ENCODE measurements at places on chromosomes 5 and 9.

- no peak for DNase-seq
These were observed 157.5 kb upstream of the IER5L start for GRCh38 chr9:129335464-129336129.

- DNase-seq, result no peak
These were observed 50.4 kb upstream of the STXBP1 start for GRCh38 chr9:127561491-127562278.

- no peak for DNase-seq
These were observed 30.0 kb upstream of the IL6ST start for GRCh38 chr5:56024810-56025150.

- peak; percentile 71 for DNase-seq
These were observed 208.4 kb downstream of the MEF2C start for GRCh38 chr5:88674356-88675167.

DNA sequence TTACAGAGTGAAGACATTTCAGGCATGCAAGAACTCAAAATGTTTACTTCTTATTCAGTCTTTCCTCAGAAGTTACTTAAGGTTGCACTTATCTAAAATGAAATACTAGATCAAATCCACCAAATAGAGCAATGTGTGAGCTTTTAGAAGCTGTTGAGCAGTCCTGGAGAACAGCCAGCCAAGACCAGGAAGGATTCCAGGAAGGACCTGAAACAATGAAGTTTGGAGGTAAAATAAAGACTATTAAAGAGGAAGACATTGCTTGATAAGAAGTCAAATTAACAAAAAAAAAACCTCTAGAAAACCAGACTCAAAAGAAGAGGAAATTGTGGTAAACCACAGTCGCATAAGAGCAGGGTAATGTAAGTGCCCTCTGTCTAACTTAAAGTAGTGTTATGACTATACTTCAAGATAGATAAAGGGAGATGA lies 156.2 kb upstream of the S1PR3 start:
- no peak for DNase-seq

DNA sequence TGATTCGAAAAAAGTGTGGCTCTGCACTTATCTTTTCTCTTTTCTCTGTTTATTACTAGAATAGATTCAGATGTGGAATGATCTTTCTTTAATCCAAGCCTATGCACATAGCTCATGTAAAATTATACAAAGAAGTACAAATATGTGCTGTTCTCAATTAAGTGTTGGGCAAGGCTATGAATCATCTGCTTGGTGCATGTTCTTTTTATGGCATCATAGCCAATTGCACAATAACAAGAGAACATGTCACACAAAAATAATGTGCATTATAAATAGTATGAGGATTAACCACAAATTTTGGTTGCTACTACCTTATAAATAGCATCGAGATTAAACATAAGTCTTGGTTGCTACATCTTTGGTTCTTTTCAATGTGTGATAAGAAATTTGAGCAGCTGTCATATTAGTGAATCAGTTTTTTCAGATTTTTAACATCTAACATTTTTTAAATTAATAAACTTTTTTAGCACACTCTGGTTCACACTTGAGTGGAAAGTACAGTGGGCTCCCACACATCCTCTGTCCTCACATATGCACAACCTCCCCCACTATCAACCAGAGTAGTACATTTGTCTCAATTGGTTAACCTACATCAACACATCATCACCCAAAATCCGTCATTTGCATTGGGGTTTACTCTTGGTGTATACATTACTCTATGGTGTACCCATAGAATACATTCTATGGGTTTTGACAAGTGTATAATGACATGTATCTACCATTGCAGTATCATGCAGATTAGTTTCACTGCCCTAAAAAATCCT lies 6.8 kb upstream of the RECK start:
- DNase-seq, result no peak

- peak; percentile 63 for DNase-seq
These were observed 229.3 kb downstream of the GOLPH3 start for GRCh38 chr5:31944684-31945445.

DNA sequence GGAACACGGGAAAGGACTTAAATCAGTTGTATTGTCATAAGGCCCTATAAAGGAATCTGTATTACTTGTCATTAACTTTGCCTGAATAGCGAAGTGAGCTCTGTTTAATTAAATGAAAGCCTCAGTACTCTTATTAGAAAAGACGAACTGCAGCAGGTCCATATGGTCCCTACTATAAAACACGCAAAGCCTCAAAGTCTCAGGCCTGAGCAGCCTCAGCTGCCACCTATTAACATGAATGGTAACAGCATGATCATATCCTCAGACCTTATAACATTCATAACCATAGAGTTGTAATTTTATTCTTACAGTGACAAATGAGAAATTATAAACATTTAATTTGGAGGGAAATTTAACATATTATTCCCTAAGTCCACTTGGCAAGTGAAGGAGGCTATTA lies 1113.7 kb upstream of the WWC1 start:
- DNase-seq, result no peak

GRCh38 chr5:81422671-81423070 lies 28.7 kb upstream of the ACOT12 start:
- no peak for DNase-seq

GRCh38 chr5:1016036-1016435 lies 7.4 kb downstream of the NKD2 start:
- no peak for DNase-seq

DNA sequence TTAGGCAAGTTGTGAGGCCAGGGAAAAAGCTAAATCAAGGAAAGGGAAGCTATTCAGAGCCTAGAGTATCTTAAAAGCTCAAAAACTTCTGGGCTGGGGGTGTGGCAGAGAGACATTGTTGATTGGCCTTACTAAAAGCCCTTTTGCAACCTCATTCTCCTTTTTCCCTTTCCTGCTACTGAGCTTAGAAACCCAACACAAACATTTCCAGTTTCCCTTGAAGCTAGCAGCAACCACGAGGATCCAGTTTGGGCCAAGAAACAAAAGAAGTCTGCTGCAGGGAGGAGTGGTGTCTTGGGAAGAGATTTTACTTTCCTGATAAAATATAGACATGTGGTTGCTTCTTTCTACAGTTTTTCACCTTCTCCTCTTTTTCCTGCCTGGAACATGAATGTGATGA lies 135.5 kb upstream of the KLF9 start:
- no peak for DNase-seq

DNA sequence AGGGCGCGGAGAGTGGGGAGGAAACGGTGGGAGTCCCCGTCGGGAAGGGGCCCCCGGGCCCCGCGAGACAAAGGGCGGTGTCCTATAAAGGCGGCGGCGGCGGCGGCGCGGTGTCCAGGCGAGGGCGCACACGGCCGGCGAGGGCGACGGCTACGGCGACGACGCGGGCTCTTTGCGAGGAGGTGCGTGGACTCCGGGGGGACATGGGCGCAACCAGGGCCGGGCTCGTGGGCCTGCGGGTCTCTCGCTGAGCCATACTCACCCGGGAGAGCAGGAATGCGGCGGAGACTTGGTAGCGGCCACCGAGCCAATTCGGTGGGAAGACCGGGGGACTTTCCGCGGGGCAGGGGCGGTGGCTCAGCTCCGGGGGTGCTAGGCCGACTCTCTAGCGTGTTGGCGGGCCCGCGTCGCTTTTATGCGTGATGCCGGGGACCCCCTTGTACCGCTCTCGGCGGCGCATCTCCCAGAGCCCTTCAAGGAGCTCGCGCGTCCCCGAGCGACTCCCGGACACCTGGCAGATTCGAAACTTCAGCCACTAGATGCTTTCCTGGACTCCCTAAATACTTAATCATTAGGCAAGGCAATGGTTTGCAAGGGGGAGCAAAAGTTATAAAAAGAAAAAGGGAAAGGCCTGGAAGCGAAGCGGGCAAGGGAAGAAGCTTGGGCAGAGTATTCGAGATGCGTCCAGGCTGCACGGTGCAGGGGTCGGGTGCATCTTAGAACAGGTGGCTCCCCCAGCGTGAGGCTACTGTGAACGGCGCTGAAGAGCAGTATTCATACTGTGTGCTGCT lies 5.9 kb upstream of the TAL2 start:
- DNase-seq, result peak; percentile 81

GRCh38 chr9:70642341-70642740 lies 227.9 kb upstream of the KLF9 start:
- no peak for DNase-seq
